ENCODE measurements at places on chromosomes 2 and 18.

DNA sequence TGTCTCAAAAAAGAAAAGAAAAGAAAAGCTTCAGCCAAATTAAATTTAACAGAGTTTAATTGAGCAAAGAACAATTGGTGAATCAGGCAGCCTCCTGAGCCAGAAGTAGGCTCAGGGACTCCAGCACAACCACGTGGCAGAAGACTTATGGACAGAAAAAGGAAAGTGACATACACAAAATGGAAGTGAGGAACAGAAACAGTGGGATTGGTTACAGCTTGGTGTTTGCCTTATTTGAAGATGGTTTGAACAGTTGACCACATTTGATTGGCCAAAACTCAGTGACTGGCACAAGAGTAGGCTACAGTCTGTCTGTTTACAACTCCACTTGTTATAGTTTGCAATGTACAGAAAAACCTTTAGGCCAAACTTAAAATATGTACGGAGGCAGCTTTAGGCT is 83.1 kb downstream of the SOCS6 start:
- no peak for DNase-seq

DNA sequence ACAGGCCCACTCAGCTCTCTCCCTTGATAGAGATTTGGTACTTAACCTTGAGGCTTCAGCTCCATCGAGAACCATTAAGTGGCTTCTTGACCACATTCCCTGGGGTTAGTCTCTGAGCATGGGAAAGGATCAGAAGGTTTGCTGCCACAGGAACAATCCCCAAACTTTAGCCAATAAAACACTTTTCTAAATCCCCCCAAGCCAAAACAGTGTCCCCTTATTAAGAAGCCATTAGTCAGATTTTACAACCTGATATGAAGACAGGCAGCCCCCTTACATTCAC is 37.7 kb upstream of the SLC8A1 start:
- no peak for DNase-seq

DNA sequence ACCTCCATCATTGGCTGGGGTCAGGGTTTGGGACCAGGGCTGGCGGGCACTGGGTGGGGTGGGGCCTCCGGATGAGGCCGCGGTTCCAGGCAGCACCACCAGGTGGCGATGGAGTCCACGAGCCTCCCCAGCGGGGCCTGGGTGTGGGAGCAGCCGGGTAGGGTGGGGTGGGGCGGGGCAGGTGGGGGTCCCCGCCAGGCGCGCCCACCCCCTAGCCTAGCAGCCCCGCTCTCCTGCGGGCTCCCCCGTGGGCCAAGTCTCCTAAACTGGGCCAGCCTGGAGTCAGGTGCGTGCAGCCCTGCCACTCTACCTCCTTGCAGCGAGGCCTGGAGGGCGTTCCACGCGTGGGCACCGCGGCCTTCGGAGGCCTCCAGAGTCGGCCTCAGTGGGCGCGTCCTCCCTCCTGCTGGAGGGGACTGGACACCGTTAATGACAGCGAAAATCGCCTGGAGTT is 187.5 kb downstream of the TWIST2 start:
- peak; percentile 31 for DNase-seq

- no peak for DNase-seq
These were observed at the start of gene TET3 for GRCh38 chr2:73984203-73984921. Gene TET3 (plus strand): TSS chr2:73984910. CDS start chr2:73986404, 1,494 bp downstream.

All from A172 (cell line).